ENCODE measurements at places on chromosomes 16 and 17.

GRCh38 chr17:70702683-70703255 is 533.4 kb downstream of the KCNJ2 start:
- no peak for DNase-seq

DNA sequence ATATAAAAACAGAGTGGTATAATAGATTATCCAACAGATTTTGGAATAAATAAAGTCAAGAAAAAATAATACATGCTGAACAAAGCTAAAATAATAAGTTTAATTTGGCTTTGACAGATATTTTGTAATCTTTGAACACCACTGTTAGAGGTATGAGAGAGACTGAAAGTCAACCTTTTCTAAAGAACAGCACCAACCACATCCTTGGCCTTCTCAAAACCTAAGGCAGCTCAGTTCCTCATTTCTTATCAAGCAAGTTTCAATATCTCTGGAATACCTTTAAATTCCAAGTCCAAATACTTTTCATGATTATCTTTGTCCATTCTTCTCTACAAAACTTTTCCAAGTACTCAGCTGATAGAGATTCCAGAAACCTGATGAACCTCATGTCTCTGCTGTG is 1603.8 kb downstream of the CDH8 start:
- no peak for DNase-seq

- no peak for DNase-seq
Observed at GRCh38 chr16:3578610-3579551, 1.7 kb upstream of the NLRC3 start.

DNA sequence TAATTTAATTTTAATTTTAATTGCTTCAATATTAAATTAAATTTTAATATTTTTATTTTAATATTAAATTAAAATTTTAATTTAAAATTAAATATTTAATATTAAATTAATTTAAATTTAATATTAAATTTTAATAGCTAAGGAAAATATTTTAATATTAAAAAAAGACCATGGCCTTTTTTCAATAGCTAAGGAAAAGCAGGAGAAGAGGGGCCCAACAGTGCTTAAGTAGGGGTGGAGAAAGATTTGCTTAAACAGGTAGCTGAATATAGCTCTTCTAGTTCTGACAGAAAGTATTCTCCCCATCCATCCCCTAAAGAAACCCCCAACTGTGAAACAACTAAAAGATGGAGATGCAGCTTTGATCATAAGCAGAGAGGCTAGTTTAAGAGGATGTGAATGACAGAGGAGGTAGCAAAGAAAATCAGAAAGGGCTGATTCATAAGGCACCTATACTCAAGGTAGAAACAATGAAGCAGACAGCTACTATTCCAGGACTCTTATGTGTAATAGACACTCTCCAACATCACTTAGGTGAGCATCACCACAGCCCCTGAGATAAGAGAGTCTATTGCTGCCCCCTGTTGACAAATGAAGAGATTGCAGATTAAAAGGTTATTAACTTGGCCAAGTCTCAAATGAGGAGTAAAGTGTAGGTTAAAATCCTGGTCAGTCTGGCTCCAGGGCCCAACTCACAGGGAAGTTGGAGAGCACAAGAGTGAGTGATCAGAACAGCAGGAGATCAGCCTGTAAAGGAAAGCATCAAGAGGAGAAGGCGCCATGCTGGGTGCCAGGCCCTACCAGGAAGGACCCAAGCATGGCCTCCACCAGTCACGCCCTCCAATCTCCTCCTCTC is 7.8 kb upstream of the RNASEK start:
- no peak for DNase-seq

GRCh38 chr17:8109661-8110455 is 8.5 kb downstream of the ALOXE3 start:
- no peak for DNase-seq

DNA sequence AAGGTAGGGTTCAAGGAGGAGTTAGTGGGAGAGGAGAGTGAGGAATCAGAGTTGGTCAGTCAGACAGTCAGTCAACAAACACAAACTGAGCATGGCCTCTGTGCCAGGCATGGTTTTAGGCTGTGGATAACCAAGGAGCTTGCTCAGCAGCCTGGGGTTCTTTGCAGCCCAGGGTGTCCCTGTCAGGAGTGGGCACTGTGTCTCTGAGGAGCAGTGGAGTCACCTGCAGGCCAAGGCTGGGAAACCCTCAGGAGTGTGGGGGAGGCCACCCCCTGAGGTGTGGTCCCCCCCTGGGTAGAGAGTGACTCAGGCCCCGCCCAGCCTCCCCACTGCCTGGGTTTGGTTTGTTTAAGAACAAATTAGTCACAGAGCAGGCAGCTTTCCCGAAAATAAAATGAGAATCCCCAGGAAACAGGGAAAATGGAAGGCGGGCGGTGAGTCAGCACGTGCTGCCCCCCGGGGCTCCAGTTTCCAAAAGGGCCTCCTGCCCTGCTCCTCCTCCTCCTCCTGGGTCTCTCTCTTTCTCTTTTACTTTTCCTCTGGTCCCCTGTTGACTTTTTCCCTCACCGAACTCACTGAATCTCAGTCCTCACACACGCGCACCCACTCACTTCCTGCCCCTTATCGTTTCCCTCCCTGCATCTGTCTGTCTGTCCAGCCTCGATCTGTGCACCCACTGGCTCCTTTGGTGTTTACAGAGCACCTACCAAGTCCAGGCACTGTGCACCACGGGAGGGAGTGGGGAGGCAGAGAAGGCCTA is 44.3 kb downstream of the SOCS3 start:
- DNase-seq, result no peak

DNA sequence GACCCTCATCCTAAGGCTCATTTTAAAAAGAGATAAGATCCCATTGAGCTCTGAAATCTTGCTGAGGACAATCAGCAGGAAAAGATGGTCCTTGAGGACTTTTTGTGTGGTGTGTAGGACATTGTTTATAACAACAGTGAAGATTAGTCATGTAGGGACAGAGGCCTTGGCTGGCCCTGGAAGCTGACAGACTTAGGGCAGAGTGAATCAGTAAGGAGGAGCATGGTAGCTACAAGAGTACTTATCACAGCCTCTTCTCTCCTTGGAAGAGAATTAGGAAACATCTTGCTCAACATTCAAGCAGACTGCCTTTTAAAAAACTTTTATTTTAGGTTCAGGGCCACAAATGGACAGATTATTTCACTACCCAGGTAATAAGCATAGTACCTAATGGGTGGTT is 665.9 kb upstream of the SALL1 start:
- DNase-seq, result no peak

GRCh38 chr17:159609-160008 is 21.8 kb downstream of the DOC2B start:
- no peak for DNase-seq

DNA sequence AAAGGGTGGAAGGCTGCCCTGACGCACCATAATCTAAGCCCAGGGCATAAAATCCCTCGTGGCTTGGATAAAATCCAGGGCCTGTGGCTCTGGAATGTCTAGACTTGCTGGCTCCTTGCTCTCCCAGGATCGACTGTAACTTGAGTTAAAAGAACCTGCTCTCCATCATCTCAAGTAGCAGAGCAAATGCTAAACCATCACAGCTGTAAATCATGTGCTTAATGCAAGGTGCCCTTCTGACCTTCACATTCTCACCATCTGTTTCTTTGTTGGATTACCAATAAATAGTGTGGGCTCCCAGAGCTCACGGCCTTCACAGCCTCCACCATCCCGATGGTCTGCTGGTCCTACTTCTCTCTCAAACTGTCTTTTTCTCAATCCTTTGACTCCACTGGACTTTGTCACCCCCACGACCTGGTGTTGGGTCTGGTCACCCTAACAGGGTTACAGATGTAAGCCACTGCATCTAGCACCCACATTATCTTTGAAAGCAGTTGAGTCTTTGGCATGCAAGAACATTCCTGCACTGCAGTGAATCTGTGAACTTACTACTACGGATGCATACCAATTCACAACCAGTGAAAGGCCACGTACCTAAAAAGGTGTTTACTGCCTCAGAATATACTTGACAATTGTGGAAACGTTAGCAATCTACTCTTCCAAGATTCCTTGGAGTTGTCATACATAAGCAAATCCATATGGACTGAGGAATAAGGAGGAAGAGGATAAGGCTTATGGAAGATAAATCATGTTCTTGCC is 15.3 kb downstream of the RSL1D1 start:
- DNase-seq, result no peak

GRCh38 chr17:45975640-45976295 is 23.3 kb upstream of the STH start:
- DNase-seq, result no peak

DNA sequence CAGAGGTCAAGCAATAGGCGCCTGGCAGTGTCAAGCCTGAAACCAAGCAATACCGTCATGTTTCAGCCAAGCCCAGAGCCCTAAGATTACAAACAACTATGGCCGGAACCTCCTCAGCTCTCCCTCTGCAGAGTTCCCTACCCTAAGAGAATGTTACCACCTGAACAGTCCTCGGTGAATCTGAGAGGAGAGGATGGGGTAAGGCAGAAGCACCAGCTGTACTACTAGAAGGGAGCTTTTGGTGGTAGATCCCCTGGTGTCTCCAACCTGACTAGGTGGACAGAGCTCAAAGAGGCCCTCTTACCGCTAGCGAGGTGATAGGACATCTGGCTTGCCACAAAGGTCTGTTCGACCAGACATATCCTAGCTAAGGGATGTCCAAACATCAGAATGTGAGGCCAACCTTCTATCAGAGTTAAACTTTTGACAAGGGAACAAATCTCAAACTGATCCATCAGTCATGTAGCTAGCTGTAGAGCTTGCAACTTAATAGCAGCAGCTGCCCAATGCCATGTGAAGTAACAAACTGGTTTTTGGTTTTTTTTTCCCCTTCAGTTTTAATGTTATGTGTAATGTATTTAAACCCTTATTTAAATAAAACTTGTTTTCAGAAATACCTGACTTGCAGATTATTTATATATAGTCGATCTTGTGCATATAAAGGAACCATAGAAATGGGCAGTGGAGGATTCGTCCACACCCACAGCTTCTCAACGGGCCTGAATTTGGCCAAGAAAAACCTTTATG is 2.5 kb downstream of the EIF1 start:
- no peak for DNase-seq

DNA sequence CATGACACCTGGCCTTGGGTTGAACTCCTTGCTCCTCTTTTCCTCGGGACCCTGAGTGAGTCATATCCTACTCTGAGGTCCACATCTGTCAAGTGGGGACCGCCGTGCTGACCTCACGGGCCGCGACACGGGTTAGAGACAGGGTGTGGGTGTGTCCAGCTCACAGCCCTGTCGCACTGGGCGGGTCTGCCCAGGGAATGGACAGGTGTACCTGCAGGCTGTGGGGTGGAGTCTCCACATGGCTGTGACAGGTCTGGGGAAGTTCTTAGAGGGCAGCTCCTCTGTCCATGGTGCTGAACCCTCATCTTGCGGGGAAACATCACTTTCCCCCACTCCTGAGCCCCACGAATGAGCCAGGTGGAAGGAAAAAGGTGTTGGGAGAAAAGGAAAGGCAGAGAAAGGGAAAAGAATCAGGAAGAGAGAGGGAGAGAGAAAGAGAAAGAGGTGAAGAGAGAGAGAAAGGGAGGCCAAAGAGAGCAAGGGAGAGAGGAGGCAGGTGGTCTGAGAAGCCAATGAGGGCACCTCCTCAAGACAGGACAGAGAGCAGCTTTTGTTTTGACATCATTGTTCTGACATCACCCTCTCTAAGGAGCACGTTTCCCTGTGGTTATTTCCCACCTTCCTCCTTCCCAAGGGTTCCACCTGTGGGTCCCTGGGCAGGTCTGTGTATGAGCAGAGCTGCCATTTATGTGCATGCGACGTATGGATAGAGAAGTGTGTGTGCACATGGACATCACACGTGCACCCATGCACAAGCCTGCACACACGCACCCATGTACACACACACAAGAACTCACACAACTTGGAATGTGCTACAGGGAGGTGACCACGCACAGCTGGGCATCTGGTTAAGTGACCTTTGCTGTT is 32.6 kb upstream of the CBFA2T3 start:
- DNase-seq, result no peak

DNA sequence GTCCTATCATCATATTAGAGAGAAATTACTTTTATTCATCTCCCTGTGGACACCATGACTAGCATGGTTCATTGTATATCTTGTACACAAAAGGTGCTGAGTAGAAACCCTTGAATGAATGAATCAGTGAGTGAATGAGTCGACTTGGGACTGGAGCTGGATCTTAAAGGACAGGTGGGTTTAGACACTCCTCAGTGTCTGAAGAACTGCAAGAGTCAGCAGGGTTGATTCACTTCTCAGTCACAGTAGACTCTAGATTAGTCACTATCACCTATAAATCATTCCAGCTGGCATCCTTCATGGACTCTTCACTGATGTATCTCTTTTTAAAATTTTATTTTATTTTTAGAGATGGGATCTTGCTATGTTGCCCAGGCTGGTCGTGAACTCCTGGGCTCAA is 30.1 kb upstream of the PMFBP1 start:
- DNase-seq, result no peak

DNA sequence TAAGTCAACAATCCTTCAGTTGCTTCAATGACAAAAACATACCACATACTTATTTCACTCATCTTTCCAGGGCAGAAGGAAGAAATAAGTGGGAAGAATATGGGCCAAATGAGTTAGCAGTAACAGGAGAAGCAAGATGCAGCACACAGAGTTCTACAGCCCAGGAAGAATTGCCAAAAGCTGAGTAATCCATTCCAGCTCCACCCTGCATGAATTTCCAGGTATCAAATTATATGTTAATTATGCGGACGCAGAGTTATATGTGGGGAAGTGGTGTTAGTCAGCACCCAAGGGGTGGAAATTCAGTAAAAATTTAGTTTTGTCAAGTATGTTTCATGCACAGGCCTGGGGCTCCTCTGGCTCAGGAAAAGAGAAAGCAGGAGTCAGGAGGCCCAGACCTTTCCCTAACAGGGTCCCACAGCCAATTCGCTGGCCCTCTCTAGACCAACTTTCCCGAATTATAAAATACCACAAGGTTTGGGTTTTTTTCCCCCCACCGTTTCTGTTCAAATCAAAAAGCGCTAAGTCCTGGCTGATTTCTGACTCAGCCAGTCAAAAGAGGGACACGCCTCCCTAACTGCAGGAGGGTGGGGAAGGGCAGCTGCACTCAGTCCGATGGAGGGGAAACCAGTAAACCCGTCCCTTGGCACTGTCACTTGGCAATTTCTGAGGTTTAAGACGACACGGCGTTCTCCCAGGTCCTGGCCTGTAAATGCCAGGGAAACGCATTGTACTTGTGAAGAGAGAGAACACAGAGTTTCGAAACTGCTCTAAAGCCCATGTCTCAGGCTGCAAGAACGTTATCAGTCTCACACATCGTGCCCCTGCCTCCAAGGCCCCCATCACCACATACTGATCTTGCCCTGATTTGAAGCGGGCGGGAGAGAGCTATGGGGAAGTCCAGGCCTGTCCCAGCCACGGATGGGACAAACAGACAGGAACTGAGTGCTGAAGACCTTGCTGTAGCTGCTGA is 58.1 kb downstream of the ZFHX3 start:
- DNase-seq, result no peak

DNA sequence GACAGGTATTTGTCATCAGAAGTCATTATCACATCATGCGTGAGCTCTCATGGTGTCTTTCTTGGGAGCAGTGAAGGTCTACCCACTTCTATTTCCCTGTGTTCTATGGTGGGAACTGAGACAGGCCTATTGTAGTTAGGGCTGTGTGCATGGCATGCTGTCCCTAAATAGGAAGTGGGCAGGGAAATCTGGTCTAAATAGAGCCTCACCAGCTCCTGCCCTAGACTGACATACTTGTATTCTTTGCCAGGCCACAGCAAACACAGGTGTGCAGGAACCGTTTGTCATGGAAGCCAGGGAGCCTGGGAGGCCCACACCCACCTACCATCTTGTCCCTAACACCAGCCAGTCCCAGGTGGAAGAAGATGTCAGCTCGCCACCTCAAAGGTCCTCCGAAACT is 10.1 kb downstream of the SLC7A6 start:
- DNase-seq, result no peak
